ENCODE measurements at places on chromosomes 5 and 9. TPM values are rescaled to one million over a fixed set of nuclear protein-coding genes. Genes with fewer than 3 reads are reported as not detected.

Gene KLF9
- total RNA-seq = 20.7 TPM

Gene CCL28
- not detected for total RNA-seq

Gene ENG
- total RNA-seq = 25.9 TPM

Gene EGR1
- 3.9 TPM for total RNA-seq

Gene XRCC4
- 17.1 TPM for total RNA-seq

Gene HAVCR1
- not detected for total RNA-seq

Gene MARVELD2
- 5.7 TPM for total RNA-seq

Gene N4BP3
- total RNA-seq = 0.05 TPM

Gene ACTBL2
- total RNA-seq = 9.3 TPM

Gene NOL6
- total RNA-seq = 39.3 TPM

Gene TJP2
- 73.7 TPM for total RNA-seq

Gene PRLR
- total RNA-seq = 0.96 TPM

Gene NDOR1
- 17.6 TPM for total RNA-seq

Gene FGD3
- 0.20 TPM for total RNA-seq

Gene SLC36A2
- not detected for total RNA-seq

Gene HMMR
- 57.0 TPM for total RNA-seq

Gene MAP1B
- total RNA-seq = 200 TPM

Gene CCL27
- not detected for total RNA-seq

Gene MORN5
- not detected for total RNA-seq

Gene GABRA6
- not detected for total RNA-seq

Gene SPINK6
- not detected for total RNA-seq

Gene IL4
- not detected for total RNA-seq

Gene CER1
- total RNA-seq = not detected

Gene PCSK5
- 0.10 TPM for total RNA-seq

Gene HRCT1
- total RNA-seq = 1.6 TPM

Gene AMBP
- 0.10 TPM for total RNA-seq

Gene IARS1
- total RNA-seq = 104 TPM

Gene RNF183
- total RNA-seq = not detected

Gene ANKRD31
- total RNA-seq = 0.02 TPM

Gene ZFP37
- total RNA-seq = 3.1 TPM

Gene LCN15
- total RNA-seq = not detected

Gene RGMB
- total RNA-seq = 29.9 TPM

Gene PCDHGA7
- total RNA-seq = not detected

Gene ENHO
- total RNA-seq = 0.71 TPM

Measured in M059J (cell line).